ENCODE measurements at places on chromosomes 12 and 14. TPM values are rescaled to one million over a fixed set of nuclear protein-coding genes. Genes with fewer than 3 reads are reported as not detected.

Gene CBLN3
- total RNA-seq: 0.91 TPM

Gene SNRPF
- 26.8 TPM for total RNA-seq

Gene SPTB
- total RNA-seq: 15.4 TPM

Gene MTA1
- total RNA-seq: 58.1 TPM

Gene RNU4-1
- under 0.01 TPM for total RNA-seq

Gene KLRK1
- total RNA-seq: 0.73 TPM

Gene C14orf39
- total RNA-seq: 0.09 TPM

Gene RASAL1
- 0.27 TPM for total RNA-seq

Gene USP44
- 4.4 TPM for total RNA-seq

Gene EEA1
- 18.1 TPM for total RNA-seq

Gene CDKN1B
- 64.6 TPM for total RNA-seq

Gene CLEC1A
- total RNA-seq: 0.54 TPM

Gene CFAP73
- total RNA-seq: 0.54 TPM

Gene LRRC9
- total RNA-seq: 6.9 TPM

Gene AMDHD1
- total RNA-seq: 0.54 TPM
